ENCODE measurements at places on chromosomes 13 and 19.

DNA sequence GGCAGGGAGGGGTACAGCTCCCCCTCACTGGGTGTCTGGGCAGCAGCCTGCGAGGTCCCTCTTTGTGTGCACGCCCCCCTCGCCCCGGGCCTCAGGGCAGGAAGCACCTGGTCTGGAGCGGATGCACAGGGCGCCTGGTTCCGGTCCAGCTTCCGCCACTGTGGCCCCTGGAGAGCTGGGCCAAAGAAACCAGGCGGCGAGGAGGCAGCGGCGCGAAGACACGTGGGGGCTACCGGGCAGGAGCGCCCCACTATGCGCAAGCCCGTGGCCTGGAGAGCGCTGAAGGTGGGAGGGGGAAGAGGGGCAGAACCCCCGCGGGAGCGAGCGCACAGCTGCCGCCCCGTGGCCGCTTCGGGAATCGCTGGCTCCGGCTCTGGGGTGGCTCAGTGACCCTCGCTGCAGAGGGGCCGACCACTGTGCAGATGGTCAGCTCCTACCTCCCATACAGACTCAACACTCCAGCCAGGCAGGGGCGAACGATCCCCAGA is 1.7 kb upstream of the LYL1 start:
- peak; percentile 97 for DNase-seq

DNA sequence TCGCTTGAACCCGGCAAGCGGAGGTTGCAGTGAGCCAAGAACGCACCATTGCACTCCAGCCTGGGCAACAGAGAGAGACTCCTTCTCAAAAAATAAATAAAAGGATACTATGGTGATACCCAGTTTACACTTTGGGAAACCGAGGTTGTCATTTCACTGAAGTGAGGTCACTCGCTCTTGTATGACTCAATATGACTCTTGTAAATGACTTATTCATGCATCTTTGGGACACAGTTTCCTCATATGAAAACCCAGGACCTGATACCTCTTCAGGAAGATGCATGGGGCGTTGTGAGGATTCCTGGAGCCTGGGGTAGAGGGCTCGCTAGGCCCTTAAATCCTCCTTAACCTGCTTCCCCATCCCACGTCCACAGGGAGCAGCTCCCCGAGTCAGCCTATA is 4.5 kb downstream of the PSMD8 start:
- DNase-seq = no peak

DNA sequence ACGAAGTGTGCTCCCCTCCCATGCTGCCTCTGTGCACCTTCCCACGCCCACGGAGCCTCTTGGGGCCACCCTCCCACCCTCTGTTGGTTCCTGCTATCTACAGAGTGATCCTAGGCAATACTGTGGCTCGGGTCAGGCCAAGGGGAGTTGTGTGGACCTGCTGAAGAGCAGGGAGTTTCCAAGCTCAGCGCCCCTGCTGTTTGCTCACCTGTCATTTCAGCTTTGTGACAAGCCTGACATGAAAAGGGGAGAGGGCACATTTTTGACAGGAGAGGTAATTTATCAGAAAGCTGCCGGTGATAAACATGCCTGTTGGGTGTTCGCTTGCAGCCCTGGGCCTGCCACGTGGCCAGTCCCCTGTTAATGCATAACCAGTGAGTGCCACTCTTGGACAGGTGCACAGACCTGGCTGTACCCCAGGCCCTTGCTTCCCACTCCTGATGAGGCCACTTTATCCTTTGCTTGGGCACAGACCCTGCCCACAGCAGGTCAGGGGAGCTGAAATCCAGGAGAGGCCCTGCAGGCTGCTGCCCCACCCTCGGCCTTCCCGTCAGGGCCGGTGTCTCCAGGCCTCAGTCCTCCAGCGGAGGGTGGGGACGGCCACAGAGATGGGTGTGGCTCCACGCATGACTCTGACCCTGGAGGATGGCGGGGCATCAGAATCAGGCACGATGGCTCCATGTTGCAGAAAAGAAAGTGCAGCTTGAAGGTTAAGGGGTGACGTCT is 201.5 kb upstream of the GPR12 start:
- no peak for DNase-seq

GRCh38 chr19:42426643-42427042 is 545 bp downstream of the LIPE start:
- no peak for DNase-seq

GRCh38 chr13:51324714-51325420 is 14.6 kb upstream of the SERPINE3 start:
- DNase-seq = no peak

GRCh38 chr19:11152318-11153062 is 3.1 kb downstream of the SPC24 start:
- no peak for DNase-seq

- no peak for DNase-seq
Observed at GRCh38 chr19:21934131-21934530, 76.6 kb downstream of the ZNF208 start.

GRCh38 chr13:50720861-50721671 is 122.4 kb downstream of the DLEU7 start:
- DNase-seq = no peak

GRCh38 chr13:39867807-39868206 is 212.3 kb downstream of the COG6 start:
- DNase-seq = no peak

DNA sequence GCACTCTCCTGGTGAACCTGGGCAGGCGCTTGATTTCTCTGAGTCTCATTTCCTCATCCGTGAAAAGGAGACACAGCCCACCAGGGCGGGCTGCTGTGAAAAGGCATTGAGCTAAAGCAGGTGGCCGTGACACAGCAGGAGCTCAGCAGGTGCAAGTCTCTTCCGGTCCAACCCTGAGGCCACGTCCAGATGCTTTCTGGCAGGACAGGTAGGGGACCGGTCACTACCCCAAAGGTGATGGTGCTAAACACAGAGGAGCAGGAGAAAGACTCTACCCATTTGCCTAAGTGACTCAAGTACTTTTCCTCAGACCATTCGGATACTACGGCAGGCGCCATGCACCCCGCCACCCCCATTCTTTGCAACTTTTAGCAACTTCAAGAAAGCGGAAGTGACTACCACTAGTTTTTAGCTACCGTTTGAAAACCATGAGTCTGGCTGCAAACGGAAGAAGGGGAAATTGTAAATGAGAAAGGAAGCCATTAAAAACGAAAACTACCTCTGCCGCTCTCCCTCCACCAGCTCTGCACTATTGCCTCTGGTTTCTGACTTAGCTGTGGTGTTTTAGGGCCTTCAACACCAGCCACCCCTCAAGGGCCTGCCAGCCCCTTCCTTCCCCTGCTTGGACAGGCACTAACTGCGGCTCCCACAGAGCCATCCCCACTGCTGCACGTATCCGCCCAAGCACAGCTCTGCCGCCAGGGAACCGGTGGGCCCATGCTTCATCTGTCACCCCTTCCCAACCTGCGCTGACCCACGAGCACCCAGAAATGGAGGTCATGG is 4.8 kb downstream of the PPP6R1 start:
- peak; percentile 91 for DNase-seq

DNA sequence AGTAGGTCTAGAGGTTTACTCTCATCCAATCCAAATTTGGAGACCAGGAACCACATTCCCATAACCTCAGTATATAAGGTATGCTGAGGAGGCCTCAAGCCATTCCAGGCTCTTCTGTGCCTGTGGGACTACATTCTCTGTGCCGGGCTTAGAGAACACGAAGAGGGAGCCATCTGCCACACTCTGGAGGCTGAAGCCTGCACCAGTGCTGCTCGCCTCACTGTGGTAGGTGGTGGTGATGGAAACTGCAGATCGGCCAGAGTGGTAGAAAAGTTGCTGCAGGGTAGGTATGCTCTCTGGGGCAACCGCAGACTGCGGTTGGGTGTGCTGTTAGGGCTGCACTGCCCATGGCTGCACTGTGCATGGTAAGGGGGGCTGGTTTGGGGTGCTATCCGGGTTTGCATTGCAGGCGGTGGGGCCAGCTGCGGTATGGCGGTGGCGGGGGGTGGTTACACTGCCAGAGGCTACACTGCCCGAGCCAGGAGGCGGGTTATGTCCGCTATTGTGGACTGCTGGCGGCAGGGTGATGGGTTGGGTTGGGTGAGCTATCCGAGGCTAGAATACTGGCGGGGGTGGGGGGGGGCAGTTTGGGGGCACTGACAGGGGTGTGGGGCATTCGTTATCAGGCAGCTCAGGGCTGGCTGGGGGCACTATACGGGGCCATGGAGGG is 145.0 kb downstream of the TNFRSF19 start:
- no peak for DNase-seq

Measured in GF-D8 (cell line).